ENCODE measurements at places on chromosomes 11 and 22.
A peak's percentile ranks its signal among the peaks of the same experiment; 100 is the strongest.

DNA sequence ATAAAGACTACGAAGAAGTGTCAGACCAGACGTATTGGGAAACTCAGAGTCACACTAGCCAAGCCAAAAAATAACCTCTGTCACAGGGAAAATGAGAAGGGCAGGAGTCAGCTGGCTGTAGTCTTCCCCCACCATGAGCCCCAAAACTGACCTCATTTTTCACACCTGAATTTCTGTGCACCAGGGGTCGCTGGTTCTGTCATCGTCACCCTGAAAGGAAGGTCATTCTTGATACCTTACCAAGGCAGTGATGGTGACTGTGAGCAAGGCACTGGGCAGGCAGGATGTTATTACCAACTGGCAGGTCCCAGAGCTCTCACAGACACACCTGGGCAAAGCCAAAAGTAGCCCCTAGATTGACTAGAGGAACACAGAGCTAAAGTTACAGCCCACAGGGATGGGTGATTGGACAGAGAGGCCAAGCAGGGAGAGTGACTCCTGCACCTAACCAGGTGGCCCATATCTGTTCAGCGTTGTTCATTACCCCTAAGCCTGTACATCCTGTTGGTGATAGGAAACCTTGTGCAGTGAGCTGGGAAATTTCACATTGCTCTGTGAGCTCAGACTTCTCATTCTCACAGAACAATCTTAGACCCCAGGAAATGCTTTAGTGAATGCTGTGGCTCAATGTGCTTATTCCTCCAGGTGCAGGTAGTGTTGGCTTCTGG, 32.3 kb upstream of the OR56A1 start:
- DNase-seq, result no peak

DNA sequence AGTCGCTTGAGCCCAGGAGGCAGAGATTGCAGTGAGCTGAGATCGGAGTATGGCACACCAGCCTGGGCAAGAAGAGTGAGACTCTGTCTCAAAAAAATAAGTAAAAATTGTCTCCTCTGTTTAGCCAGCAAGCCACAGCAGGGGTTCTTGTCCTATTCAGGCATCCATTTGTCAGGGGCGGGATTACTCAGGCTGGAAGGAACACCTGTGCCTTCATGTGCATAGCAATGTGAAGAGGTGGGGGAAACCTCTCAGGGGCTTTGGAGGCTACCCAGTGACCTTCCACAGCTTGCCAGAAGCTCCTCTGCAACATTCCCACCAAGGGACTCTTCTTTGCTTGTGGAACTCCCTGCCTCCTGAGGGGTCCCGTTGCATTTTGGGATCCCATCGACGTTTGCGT, 63.3 kb downstream of the FBLN1 start:
- DNase-seq, result no peak

DNA sequence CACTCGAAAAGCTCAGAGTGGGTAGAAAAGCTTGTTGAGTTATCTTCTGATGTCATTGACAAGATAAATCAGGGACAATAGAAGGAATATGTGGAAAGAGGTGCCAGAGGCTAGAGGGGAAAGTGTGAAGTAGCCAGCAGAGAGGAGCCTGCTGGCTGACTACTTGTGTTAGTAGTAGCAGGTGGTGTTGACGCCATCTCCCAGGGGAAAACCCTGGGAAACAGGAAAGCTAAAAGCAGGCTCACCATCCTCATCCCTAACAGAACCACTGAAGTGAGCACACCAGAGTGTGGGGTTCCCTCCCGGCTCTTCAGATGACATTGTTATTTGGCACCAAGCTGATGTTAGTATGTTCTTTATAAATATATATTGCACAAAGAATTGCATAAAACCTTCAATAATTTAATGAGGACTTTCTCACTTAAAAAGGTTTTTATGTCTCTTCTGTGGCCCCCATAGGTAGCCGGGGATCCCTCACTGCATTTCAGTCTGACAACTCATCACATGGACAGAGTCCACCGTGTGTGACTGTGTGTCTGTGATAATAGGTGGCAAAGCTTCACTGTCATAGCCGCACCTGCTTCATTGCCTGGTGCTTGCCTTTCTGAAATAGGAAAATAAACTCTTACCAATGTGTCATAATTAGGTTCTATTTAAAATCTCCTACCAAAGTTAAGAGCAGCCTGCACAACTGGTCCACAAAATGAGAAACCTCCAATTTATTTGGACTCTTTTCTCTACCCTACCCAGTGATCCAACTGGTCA, 63.2 kb upstream of the TOP3B start:
- DNase-seq, result peak; percentile 93

DNA sequence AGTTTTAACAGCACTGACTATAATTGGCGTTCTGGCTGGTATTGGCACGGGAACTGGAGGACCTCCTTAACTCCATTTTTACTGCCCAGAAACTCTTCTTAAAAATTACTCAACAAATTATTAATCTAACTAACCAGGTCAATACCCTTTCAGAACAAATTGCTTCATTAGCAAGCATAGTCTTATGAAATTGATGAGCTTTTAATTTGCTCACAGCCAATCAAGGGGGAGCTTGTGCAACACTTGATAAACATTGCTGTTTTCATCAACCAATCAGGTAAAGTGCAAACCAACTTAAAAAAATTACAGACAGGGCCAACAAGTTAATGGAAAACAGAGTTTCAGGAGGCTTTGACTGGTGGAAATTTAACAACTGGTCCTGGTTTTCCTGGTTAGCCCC, 4.6 kb upstream of the APOL3 start:
- no peak for DNase-seq

DNA sequence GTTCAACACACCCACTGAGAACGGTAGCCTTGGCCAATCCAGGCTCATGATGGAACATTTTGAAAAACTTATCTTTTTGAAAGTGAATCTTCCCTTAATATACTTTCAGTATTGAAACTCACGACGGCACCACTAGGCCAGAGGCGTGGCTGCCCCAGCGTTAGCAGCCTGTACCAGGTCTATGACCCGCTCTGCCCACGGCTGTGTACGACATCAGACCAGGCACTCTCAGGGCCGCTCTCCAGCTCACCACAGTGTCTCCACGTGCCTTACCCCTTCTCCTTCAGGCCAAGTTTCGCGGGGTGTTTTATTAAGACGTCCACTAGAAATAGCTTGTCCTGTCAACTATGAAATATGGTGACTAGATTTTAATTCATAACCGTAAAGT, 31.2 kb downstream of the ALG12 start:
- no peak for DNase-seq

DNA sequence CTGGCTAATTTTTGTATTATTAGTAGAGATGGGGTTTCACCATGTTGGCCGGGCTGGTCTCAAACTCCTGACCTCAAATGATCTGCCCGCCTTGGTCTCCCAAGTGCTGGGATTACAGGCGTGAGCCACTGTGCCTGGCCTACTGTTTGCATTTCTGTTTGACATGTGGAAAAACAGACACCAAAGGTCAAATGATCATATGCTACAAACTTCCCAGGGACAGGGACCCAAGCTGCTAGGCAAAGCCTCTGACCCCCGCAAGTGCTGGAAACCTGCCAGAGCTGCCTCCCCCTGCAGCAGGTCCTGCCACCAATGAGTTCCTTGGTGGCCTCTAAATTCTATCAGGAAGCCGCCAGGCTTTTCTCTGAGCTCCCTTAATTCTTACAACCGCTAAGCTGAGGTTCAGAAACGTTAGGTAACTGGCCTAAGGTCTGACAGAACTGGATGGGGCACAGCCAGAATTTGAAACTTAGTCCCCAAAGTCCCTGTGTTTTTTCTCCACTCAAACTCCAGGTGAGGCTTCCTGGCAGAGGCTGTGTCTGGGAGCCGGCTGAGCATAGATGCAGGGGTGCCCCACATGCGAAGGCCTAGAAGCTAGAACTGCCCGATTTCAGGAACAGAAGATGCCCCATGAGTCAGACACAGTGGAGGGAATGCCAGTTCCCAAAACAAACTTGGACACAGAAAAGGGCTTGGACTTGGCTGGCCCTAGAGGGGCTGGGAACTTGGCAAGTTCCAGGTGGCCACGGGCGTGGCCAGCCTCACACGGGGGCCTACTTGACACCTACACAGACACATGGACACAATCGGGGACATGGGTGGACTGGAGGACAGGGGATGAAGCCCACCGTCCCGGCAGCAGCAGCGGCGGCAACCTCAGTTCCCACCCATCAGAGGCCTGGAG, 7.4 kb downstream of the CSNK1E start:
- no peak for DNase-seq

GRCh38 chr11:74321487-74322188, 10.2 kb upstream of the P4HA3 start:
- peak; percentile 61 for DNase-seq

GRCh38 chr11:125036933-125037332, 26.2 kb upstream of the SLC37A2 start:
- DNase-seq, result no peak

DNA sequence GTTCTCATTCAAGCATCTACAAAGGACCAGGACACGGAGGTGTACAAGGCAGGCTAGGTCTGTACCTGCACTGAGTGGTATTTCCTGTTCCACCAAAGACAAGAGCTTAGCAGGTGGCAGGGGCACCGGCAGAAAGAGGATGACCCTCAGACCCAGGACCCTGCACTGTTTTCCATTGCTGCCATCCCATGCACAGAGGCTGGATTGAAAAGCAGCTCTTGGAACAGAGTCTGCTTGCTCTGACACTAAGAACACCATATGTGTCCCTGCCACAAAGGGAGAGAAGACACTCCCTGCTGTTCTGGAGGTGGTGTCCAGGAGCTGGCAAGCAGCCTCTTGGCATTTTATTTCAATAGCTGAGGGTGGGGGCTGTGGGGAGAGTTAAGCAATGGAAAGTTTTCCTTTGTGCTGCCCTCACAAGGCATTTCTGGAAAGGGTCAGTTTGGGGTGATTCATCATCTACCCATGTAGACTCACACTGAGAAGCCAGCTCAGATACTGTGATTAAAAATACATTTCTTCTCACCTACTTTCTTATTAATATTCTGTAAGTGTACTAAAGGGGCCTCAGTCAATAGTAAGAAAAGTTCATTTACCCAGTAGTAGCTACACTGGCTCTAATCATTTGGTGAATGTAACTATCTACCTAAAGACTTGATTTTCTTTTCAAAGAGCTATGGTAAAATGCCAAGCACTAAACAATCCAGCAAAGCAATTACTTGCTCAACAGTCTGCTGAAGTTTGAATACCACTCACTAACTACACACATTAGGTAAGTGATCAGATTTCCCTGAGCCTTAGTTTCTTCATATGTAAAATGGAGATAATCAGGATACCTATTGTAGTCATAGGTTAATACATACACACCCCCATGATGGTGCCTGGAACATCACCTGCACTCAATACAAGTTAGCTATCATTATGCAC, 55.2 kb downstream of the SLC1A2 start:
- no peak for DNase-seq

GRCh38 chr22:26797910-26798309, 140.5 kb downstream of the MIAT start:
- DNase-seq, result no peak

GRCh38 chr11:96815236-96815635, 425.4 kb downstream of the JRKL start:
- peak; percentile 82 for DNase-seq

DNA sequence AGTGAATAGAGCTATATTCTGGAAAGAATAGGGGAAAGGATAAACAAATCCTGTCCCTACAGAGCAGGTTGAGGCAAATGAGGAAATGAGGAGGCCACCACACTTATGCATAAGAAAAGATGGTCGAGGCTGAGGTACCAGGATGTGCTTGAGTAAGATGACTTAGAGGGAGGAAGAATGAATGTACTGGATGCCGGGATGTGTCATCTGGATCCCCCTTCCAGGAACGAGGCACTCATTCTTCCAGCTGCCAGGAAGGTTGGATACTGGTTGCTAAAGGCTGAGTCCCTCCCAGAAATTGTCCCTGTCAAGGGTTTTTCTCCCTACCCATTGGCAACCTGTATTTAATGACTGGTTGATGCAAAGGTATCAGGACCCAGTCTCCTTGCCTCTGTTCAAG, 31.1 kb upstream of the SYT9 start:
- DNase-seq, result no peak

GRCh38 chr22:26213826-26214225, 44.6 kb downstream of the SEZ6L start:
- no peak for DNase-seq

- DNase-seq, result no peak
Measured at GRCh38 chr11:76173663-76174062, 32.6 kb downstream of the WNT11 start.

- no peak for DNase-seq
Measured at GRCh38 chr22:27886843-27887151, 32.3 kb downstream of the PITPNB start.

DNA sequence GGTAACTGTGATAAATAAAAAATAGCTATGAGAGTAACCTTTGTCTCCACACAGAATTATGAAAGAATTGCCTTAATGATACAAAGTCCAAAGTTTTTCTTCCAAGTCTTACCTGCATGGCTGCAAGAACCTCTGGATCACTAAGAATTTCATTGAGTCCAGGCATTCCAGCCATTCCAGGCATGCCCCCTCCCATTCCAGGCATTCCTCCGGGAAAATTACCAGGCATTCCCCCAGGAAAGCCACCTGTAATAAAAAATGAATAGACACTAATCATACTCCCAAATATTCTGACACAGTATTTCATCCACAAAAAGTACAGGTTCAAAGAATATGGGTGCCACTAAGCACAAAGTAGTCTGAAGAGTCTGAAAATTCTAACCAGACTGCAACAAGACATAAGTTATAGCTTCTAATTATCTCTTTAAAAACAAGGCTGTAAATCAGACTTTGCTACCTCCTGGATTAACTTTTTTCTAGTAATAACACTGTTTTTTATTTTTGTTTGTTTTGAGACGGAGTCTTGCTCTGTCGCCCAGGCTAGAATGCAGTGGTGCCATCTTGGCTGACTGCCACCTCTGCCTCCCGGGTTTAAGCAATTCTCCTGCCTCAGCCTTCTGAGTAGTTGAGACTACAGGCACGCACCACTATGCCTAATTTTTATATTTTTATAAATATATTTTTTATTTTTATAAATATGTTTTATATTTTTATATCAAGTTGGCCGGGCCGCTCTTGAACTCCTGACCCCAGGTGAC, 8.0 kb upstream of the SLC25A17 start:
- DNase-seq, result no peak

- DNase-seq, result no peak
Measured at GRCh38 chr22:47194476-47195155, 432.2 kb downstream of the TBC1D22A start.

DNA sequence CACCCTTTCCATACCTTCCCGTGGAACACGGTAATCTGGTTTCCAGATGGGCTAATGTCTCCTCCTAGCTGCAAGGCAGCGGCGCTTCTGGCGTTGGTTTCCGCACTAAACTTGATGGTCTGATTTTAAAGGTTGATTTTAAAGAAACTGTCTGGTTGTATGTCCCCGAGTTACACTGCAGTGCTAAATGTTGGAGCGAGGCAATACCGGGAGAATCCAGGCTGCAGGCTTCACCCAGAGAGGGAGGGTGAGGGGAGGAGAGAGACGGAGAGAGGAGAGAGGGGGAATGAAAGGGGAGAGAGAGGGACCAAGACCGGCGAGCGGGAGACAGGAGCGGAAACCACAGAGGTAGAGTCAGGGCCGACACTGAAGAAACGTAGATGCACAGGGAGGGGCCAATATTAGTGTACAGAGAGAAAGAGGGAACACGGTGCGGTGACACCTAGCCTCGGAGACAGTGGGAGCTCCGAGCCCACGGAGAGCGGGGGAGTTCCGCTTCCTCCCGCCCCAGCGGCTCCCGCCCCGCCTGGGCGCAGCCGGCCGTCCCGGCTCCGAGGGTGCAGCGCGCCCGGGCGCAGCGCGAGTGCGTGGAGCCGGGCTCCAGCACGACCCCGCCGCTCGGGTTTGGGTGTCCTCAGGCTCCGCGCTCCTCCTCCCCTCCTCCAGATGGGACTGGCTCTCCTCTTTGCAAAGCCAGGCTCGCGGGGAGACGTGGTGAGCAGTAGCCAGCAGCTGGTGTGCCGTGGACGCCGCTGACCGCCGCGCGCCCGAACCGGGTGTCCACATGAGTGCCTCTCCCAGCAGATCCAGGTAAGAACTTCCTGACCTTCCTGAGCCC, 71.9 kb upstream of the GRAMD1B start:
- peak; percentile 61 for DNase-seq
